ENCODE measurements at places on chromosomes 16 and 17.

GRCh38 chr16:9484426-9484825 lies 393.0 kb downstream of the HAPSTR1 start:
- no peak for DNase-seq

GRCh38 chr16:52748741-52749140 lies 201.8 kb upstream of the TOX3 start:
- DNase-seq, result no peak

GRCh38 chr16:88632587-88632930 lies 5.8 kb upstream of the IL17C start:
- DNase-seq, result no peak

DNA sequence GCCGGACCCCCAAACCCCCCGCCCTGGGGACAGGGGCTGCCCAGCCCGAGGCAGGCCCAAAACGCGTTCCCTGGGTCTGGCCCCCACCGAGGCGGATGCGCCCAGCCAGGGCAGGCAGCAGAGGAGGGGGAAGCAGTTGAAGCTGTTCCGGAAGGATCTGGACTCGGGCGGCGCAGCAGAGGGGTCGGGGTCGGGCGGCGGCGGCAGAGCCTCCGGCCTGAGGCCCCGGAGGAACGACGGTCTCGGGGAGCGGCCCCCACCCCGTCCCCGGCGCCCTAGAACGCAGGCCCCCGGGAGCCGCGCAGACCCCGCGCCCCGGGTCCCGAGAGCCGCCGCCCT lies 22.9 kb upstream of the ZFPM1 start:
- no peak for DNase-seq

GRCh38 chr17:8025176-8025911 lies 13.5 kb upstream of the ALOX15B start:
- DNase-seq, result no peak

DNA sequence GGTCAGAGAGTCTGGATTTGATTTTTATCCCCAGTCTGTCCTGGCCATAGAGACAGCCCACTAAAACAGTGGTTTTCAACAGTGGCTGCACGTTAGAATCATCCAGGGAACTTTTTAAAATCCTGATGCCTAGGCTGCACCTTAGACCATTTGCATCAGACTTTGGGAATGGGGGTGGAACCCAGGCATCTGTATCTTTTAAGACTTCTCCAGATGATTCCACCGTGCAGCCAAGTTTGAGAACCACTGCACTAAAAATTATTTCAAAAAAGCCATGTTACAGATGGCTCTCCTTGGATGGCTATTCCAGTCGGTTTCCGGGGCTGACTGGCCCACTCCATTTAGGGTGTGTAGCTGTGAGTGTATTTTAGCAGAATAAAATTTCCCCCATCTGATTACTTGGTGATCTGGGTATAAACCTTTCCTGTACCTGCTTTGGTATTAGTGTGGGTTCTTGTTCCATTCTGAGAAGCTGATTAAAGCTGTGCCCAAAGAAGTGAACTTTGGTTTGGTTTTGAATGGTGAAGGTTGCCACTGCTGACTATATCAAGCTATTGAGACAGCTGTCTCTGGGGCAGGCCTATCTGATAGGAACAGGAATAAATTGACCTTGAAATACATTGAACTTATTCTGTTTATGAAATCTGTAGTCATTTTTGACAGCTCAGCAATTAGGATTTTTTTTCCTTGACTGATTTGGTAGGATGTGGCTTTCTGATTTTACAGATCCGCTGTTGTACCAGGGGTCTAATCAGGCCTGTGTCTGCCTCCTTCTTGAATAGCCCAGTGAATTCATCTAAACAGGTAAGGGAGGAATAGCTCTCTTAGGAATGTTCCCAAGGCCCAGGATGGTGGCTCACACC lies 1.3 kb downstream of the ATP5MC1 start:
- no peak for DNase-seq

GRCh38 chr17:77906377-77906871 lies 52.1 kb upstream of the TNRC6C start:
- no peak for DNase-seq

GRCh38 chr16:4505356-4506147 lies 29.4 kb downstream of the HMOX2 start:
- no peak for DNase-seq

DNA sequence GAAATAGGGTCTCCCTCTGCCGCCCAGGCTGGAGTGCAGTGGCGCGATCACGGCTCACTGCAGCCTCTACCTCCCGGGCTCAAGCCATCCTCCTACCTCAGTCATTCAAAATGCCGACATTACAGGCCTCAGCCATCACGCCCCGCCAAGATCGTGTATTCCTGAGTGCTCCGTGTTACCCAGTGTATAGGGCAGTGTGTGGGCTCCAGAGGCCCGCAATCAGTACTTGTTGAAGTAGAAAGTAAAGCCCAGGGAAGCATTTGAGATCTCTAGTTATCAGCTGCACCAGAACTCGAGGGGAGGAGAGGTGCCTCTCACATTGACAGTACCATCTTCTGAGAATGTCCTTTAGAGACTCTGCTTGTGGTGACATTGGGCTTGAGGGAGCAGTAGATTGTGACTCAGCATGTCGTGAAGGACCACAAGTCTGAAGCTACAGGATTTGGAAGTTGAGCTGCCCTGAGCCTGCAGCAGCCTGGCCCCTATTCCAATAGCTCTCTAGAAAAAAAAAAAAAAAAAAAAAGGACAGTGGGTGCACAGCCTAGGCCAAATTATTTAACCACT lies 1.1 kb upstream of the PRPSAP1 start:
- no peak for DNase-seq

DNA sequence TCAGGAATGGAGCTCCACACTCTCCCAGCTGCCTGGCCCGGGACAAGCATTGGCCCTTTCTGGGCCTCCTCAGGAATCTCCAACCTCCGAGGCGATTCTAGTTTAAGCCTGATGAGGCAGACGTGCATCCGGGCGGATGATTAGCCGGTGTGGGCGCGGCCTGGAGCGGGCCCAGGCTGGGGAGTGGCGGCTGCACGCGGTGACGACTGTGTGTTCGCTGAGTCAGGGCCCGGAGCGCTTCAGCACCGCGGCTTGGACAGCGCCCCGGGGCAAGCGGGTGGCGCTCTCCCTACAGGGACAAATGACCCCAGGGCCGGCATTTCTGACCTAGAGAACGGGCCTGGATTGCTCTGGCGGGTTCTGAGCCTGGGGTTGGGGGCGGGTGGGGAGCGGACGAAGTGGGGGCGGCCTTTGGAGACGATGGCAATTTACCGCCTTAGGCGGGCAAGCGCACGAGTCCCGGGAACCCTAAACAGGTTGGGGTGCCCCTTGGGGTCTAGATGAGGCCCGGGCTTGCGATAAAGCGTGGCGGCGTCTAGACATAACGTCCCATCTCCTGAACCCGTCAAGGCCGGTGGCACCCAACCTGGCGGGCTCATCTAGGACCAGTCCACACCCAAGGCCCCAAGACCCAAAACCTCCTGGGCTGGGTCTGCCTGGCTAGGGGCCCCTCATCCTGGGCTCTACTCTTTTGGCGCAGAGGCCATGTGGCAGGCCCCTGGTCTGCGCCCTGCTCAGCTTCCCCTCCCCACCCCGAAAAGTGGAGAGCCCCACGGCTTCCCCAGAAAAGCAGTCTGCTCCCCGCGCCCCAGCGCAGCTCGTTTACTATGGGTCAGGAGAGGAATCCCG lies 22.3 kb upstream of the ZNHIT3 start:
- peak; percentile 84 for DNase-seq

- DNase-seq, result no peak
Measured at GRCh38 chr16:8053437-8053836, 536.9 kb downstream of the TMEM114 start.

DNA sequence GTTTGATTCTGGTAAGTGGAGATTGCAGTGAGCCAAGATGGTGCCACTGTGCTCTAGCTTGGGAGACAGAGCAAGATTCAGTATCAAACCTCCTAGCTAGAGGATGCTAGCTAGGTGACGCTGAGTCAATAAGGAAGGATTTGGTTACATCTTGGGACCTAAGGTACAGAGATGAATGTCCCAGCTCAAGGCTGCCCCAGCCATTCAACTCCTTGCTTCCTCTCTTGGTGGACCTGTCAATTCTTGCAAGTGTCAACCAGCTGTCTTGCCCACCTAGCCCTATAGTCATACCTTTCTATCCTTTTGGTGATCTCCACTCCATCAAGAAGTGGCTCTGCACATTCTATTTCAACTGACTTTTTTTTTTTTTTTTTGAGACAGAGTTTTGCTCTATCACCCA lies 1.4 kb upstream of the MILR1 start:
- no peak for DNase-seq

DNA sequence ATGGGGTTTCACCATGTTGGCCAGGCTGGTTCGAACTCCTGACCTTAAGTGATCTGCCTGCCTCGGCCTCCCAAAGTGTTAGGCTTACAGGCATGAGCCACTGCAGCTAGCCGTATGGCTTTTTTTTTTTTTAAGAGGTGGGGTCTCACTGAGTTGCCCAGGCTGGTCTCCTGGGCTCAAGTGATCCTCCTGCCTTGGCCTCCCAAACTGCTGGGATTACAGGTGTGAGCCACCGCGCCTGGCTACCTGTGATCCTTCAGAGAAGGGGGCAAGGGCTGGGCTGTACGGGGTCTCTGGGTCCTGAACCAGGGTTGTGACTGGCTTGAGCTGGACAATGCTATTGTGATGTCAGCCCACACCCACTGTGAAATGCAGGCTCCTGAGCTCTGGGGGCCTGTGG lies at the start of gene RNF151:
RNF151 (plus strand) TSS at position 397 of the 400 bp plus-strand sequence. CDS start 26 bp downstream, outside the sequence.
- no peak for DNase-seq

GRCh38 chr17:74748279-74748528 lies 224 bp upstream of the NHERF1 start:
- DNase-seq, result no peak

GRCh38 chr17:59287452-59287851 lies 44.0 kb upstream of the YPEL2 start:
- DNase-seq, result peak; percentile 36

DNA sequence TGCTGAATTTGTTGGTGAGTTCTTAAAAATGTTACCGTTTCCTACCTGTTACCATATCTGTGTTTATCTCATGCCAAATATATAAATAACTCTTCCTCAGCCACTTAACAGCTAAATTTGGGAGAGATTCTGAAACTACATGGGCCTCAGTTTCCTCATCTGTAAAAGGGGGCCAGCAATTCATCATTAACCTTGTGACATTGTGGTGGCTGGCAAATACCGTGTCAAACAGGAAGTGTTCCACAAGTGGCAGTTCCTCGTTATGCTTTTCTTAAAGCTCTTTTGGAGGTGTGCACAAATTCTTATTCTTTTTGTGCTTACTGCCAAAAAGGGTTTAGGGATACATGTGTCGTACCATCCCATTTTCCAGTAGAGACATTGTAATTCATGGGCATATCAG lies 220.4 kb upstream of the CACNG5 start:
- DNase-seq, result no peak

DNA sequence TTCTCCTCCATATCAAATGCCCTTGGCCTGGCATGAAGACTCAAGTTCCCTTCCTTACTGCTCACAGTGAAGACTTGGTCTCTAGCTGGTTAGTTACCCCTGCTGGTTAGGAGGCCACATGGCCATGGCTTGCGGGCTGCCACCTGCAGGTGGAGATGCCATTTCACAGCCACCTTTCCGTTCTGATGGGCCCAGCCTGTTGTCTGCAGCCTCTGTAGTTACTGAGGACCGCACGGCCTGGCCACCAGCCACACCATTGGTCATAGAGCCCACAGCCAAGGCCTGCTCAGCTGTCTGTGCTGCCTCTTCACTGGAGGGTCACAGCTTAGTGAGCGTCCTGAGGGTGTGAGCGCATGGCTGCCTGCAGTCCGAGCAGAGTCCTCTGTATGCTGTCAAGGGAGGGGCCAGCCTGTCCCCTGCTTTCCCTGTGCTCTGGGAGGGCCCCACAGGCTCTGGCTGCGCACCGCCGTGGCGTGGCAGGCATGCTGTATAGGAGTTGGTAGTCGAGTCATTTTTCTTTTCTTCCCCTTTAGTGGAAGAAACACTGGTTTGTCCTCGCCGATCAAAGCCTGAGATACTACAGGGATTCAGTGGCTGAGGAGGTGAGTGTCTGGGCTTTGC lies 59.2 kb downstream of the PLD6 start:
- DNase-seq, result peak; percentile 16

- DNase-seq, result no peak
Measured at GRCh38 chr16:3808308-3809063, 72.0 kb downstream of the CREBBP start.

- DNase-seq, result no peak
Measured at GRCh38 chr17:73155410-73156165, 9.2 kb upstream of the SSTR2 start.

DNA sequence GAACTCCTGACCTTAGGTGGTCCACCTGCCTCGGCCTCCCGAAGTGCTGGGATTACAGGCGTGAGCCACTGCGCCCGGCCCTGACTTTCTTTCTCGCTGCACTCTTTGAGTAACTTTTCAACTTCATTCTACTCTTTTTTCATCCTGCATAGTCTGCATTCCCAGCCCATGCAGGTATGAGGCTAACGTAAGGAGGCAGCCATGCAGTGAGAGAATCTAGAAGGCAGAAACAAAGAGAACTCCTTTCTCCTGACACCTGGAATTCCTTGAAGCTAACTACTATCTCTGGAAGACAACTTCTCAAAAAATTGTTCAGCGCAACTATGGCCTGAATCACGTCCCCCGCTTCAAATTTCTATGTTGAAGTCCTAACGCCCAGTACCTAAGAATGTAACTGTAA lies 152.0 kb downstream of the SLC39A11 start:
- DNase-seq, result no peak

DNA sequence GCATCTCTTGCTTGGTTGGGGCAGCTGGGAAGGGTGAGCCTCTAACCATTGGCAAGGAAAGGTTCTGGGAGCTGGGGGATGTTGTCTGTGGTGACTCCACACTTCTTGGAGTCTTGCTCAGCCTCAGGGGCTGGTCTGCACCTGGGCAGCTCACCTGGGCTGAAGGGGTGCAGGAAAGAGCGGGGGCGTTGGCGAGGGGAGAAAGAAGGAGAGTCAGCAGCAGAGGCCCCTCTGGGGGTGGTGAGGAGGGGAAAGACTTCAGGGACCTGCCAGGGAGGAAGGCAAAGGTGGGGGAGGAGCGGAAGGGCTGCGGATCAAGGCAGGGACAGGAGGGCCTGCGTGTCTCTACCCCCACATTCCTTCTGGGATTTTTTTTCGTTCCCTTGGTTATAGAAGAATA lies 47.7 kb downstream of the CCDC42 start:
- DNase-seq, result no peak

DNA sequence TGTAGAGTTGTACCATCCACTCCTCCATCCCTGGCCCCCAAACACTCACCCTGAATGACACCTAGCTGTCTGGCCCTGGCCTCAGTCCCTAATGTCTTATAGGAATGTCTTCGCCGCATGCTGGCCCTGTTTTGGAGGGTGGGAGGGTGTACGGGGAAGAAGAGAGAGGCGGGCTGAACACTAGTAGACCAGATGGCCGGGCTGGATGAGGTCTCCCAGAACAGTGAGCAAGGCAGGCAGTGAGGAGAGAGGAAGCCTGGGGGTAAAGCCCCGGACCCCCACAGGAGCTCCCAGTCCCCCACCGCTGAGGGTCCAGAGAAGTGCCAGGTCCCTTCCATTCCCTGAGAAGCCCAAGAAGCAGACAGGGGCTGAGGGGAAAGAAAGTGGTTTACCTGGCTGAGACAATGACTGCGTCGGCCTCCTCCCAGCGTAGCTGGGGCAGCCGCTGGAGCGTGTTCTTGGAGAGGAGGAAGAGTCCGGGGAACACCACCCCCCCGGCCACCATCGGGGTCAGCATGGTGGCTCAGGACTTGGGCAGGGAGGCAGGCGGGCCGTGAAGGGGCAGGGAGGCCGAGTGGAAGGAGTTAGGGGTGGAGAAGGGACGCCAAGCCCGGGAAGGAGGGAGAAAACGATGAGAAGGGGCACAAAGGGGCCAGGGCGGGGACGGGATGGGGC lies 923 bp downstream of the TLCD3B start:
- DNase-seq, result no peak

- DNase-seq, result no peak
Measured at GRCh38 chr16:9868606-9869149, 313.6 kb downstream of the GRIN2A start.

GRCh38 chr17:51065466-51065865 lies 55.2 kb downstream of the SPAG9 start:
- DNase-seq, result no peak

- no peak for DNase-seq
Measured at GRCh38 chr17:10956821-10957220, 118.9 kb upstream of the PIRT start.

Measured in MCF 10A (cell line).